C1 segment of cervical spinal cord (tissue), 14 donors: ENCODE measurements at places on chromosomes 3 and 15.

- DNase-seq, result peak; percentile 87
Observed at GRCh38 chr15:30001602-30002001, 81.2 kb upstream of the GOLGA8J start.

GRCh38 chr3:86416334-86416733, 574.6 kb downstream of the VGLL3 start:
- no peak for DNase-seq

- no peak for DNase-seq
Observed at GRCh38 chr3:46289551-46289950, 47.3 kb downstream of the CCR3 start.

DNA sequence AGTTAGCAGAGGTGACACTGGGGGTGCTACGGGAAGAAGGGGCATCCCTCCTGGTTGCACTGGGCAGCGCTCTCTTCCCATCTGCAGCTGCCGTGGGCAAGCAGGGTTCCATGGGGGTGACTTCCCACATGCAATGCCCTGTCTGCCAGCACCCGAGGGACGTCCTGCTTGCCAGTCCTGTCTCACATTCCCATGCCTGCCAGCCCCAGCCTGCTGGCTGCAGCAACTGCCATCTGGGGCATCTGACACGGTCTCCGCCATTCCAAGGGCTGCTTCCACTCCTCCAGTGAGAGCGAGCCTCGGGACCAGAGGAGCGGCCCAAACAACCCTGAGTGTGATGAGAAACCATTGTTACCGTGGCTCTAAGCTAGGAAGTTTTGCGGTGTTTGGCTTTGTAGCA, 45.4 kb upstream of the RPL32 start:
- no peak for DNase-seq

- DNase-seq, result no peak
Observed at GRCh38 chr3:55486857-55487380, at the start of gene WNT5A. Gene WNT5A, minus strand, starts transcription at chr3:55487306. Its CDS starts 321 bp downstream, at chr3:55486985.

GRCh38 chr15:63447017-63447676, 57.2 kb upstream of the USP3 start:
- DNase-seq, result no peak

DNA sequence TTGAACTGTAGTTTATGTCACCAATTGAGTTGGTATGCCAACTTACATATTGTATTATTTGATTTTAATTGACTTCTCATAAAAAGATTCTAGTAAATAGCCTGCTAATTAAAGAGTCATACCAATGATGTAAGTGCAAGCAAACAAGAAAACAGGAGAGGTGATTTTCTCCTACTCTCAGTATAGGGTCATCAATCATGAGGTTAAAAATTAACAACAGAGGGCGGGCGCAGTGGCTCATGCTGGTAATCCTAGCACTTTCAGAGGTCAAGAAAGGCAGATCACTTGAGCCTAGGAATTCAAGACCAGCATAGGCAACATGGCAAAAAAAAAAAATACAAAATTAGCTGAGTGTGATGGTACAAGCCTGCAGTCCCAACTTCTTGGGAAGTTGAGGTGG, 108.7 kb downstream of the MYO9A start:
- DNase-seq, result no peak

- no peak for DNase-seq
Observed at GRCh38 chr15:33795070-33795469, 173.2 kb upstream of the CHRM5 start.

- DNase-seq, result no peak
Observed at GRCh38 chr15:29871401-29871800, 49.1 kb upstream of the TJP1 start.

DNA sequence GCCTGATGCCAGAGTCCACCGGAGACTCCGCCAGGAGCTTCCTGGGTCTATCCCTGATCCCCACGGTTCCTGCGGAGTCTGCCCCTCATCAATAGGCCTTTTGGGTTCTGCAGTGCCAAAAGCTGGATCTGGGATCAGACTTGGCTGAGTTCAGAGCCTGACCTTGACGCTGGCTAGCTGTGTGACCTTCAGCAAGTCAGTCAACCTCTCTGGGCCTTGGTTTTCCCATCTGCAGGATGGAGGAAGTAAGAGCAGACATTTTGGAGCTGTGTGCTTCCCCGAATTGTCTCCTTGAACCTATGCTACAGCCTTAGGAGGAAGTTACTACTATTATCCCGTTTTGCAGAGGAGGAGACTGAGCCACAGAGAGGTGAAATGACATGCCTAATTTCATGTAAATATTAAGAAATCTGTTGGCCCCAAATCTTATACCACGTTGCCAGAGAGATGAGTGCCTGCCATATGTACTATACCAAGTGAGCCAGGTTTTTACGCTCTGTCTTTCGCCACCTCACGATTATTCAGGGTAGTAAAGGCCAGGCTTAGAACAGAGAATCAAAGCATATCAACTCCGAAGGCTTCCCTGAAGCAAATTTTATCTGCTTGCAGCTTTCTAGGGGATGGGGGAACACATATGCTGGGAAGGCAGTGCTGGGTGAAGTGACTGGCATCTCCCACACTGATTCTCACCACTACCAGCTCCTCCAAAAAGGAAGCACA, 112.5 kb downstream of the SRGAP3 start:
- peak; percentile 58 for DNase-seq

DNA sequence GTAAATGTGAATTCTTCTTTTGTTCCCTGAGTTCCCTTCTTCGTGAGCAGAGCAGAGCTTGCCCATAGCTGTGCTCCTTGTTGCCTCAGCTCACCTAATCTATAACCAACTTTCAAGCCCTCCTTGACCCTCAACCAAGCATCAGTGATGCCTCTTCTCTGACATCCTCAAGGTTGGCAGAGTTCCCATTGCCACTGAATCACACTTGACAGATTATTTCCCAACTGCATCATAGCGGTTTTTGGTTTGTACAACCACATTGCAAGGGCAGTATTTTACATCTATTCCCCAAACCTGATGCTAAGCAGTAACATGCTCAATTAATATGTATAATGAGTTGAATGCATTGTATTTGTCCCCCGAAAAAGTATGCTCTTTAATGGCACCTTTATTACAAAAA, 133.0 kb upstream of the SNTN start:
- DNase-seq, result no peak

- DNase-seq, result no peak
Observed at GRCh38 chr3:197466586-197467399, 89.0 kb downstream of the BDH1 start.

- no peak for DNase-seq
Observed at GRCh38 chr3:186646106-186646505, 5.9 kb downstream of the FETUB start.

DNA sequence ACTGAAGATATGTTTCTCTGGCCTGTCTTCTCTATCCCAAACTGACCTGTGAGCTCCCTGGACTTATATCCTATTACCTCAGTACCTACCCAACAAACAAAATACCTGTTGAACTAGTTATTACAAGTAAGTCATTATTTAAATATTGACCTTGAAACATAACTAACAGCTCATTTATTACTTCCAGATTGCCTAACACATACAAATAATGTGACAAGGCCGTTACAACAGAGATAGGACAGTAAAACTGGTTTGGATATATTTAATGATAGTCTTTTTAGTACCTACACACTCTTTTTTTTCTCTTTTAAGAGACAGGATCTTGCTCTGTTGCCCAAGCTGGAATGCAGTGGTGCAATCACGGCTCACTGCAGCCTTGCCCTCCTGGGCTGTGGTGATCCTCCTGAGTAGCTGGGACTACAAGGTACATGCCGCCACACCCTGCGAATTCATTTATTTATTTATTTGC, 145.0 kb downstream of the ADAM10 start:
- DNase-seq, result no peak

DNA sequence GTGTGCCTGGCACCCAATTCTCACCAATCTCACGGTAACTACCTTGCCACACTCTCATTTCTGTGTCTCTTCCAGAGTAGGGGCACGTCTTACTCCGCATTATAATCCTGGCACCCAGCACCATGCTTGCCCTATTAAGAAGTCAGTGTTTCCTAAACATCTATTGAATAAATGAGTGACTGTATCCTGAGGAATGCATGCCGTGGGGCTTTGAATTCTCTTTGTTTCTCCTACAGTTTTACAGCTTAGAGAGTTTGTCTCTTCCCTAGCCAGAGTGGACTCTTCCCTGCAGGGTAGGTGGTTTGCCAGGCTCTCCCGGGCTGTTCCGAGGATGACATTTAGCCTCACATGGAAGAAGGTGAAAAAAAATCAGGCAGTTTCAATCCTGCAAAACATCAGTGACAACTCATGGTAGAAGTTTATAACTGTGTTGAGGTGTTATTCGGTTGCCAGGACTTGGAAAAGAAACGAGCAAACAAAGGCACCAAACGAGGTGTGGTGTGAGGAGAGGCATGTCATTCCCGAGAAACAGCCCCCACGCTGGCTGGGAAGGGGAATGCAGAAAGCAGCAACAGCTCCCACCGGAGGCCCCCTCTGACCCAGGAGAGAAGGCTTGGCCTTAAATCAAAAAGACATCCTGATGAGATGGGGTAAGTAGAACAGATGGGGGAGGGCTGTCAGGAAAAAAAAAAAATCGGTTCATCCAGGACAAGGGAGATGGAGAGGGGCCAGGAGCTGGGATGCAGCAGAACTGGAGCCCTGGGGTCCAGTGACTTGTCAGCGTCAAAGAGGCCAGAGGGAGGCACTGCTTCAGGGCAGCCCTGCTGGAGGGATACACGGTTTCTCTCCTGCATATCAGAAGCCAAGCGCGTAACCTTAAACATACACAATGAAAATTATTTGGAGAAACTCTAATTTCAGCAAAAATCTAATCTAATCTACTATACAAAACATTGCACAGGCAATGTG, 168.4 kb upstream of the ARRDC4 start:
- no peak for DNase-seq

GRCh38 chr15:52086011-52086786, 26.4 kb downstream of the BCL2L10 start:
- no peak for DNase-seq

DNA sequence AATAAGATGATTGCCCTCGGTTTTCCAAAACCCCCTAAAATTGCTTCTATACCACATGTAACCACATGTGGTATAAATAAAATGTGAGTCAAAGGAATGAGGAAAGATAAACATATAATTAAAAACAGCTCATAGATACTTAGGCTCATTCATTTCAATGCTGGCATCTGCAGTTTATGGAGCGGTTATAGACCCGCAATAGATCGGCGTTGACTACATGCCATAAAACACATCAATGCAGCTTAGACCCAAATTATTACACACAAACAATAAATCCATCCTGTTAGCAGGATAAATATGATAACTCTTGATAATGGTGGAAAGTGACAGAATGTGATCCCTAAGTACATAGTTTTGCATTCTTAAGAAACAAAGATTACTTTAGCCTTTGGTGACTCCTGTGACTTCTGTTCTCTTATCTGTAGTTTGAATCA, 143.7 kb downstream of the NR2F2 start:
- no peak for DNase-seq

DNA sequence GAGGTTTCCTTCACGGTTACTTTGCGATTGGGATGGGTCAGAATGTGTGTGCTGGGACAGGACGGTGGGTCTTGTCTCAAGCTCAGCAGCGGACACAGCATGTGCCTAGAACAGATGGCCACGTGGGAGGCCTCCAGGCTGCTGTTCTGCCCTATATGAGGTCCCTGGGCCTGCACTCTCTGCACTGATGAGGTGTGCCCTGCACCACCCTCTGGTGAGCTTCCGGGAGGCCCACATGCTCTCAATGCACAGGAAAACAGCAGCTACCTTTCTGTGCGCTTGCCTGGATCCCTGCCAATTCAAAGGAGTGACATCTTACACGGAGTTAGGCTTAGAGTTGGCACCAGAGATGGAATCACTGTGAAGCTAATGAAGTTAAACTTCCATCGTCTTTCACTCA, 59.8 kb downstream of the BOC start:
- peak; percentile 11 for DNase-seq

DNA sequence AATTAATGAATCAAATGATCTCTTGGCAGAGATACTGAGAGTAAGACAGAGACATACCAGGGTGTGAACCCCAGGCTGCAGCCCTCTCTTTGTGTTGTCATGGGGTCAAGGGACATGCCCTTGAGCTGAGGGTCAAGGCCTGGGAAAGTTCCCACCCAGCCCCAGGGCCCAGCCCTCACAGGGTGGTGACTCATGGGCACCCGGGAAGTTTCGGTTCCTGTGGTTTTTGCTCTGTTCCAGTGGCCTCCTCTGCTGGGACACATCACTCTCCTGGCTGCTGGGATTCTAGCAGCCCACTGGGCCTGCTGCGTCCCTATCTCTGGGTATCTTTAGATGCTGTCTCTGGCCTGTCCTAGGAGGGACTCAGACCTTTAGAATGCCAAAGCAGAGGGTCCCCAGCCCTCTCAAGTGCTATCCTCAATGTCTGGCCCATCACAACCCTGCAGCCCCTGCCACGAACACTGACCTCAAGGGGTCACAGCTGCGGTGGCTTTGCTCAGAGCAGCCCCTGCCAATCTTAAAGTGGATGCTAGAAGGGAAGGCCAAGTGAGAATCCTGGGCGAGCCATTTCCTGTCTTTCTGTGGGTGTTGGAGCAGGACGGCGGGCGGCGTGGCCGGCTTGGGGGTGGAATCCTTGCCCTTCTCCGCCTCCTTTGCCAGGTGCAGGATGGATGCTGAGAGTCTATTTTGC, 148.4 kb upstream of the TLE3 start:
- DNase-seq, result no peak

DNA sequence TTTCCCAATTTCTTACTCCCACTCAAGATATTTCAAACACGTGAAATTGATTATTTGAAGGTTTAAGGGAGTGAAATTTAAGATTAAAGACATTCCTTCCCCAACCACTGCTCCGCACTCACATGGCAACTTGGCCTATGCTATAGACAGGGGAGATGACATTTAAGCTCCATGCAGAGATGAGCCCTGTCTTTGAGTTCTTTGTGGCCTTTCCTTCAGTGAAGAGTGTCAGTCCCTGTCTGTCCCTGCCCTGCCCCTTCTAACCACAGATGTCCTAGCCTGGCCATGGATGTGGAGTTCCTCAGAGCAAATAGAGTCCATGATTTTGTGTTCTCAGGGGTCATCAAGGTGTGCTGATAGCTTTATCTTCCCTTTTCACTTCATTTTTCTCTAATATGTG, 29.4 kb upstream of the THBS1 start:
- no peak for DNase-seq

DNA sequence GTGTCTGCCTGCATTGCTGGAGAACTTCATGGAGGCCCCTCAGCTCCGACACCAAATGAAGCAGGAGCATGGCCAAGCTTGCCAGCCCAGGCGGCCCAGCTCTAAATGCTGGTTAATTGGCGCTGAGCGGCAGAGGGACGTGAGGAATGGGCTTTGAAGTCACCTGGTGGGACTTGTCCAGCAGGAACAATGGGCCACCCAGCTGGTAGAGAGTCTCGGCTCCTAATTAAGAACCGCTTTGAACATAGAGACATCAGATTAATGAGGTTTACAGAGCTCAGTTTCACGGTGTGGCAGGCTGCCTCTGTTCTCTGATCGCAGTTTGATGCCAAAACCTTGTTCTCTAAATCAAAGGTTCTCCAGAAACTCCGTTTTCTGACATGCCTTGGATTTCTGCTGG, 77.5 kb upstream of the LINGO1 start:
- no peak for DNase-seq

GRCh38 chr3:188752850-188753249, 418.9 kb upstream of the TPRG1 start:
- DNase-seq, result no peak

DNA sequence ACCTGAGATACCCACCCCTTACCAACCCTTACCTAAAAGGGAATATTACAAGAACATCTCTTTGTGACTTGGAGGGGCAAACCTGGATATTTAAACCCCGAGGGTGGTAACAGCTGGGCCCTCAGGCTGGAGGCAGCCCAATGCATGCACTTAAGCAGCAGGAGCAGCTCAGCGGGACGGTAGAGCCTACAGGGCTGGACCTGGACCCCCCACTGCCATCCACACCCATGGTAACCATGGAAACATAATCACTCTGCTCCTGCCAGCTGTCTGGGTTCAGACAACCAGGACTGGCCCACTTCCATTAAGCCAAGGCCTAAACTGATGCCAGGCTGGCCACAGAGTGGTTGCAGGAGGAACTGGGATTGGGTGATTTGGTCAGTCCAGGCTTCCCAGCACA, 52.8 kb downstream of the ETFA start:
- no peak for DNase-seq
